SK-N-DZ (cell line): ENCODE measurements at places on chromosomes 12 and 14.

- DNase-seq, result no peak
Measured at GRCh38 chr14:51877810-51878209, 17.4 kb downstream of the GNG2 start.

- no peak for DNase-seq
Measured at GRCh38 chr14:81535396-81536164, 1.9 kb upstream of the SEL1L start.

DNA sequence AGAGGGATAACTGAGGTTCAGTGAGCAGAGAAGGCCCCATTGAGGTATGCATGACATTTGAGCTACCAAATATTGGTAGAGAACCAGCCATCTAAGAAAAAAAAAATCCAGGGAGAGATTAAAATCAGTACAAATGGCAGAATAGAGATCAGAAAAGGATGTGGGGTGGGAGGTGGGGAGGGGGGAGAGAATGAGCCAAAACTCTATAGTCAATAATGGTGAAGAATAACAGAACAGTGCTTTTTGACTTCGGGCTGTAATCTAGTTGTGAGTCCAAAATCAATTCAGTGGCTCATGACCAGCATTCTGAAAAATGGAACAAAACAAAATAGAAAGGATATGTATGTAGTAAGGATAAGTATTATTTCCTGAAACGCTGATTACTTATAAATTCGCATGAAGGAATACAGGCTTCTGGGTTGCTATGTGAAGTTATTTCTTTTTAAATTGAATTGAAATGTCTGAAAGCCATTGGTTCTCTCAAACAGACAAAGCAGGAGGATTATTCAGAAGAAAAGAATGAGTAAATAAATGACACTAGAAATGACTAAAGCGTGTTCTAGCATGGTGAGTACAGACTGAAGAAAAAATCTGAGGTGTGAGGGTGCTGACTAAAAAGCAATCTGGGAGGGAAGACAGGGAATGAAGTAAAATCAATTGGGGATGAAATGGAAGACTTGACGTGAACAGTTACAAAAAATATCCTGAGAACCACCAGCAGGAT, 72.4 kb downstream of the ATP2B1 start:
- no peak for DNase-seq

- no peak for DNase-seq
Measured at GRCh38 chr12:80912901-80913770, 24.6 kb downstream of the LIN7A start.

DNA sequence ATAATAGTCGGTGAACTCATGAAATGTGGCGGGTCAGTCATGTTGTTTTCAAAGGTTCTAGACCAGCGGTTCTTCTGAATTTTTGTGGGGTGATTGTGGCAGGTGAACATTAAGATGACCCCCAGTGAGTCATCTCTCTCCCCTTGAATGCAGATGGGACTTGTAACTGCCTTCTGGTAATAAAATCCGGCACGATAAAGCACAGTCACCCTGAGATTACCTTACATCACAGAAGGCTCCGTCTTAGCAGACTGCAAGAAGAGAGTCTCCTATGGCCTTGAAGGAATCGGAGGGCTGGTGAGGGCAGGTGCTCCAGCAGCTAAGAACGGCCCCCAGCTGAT, 189.6 kb downstream of the FOXN3 start:
- DNase-seq, result no peak
